A673 (cell line): ENCODE measurements at places on chromosomes 2 and 18.

DNA sequence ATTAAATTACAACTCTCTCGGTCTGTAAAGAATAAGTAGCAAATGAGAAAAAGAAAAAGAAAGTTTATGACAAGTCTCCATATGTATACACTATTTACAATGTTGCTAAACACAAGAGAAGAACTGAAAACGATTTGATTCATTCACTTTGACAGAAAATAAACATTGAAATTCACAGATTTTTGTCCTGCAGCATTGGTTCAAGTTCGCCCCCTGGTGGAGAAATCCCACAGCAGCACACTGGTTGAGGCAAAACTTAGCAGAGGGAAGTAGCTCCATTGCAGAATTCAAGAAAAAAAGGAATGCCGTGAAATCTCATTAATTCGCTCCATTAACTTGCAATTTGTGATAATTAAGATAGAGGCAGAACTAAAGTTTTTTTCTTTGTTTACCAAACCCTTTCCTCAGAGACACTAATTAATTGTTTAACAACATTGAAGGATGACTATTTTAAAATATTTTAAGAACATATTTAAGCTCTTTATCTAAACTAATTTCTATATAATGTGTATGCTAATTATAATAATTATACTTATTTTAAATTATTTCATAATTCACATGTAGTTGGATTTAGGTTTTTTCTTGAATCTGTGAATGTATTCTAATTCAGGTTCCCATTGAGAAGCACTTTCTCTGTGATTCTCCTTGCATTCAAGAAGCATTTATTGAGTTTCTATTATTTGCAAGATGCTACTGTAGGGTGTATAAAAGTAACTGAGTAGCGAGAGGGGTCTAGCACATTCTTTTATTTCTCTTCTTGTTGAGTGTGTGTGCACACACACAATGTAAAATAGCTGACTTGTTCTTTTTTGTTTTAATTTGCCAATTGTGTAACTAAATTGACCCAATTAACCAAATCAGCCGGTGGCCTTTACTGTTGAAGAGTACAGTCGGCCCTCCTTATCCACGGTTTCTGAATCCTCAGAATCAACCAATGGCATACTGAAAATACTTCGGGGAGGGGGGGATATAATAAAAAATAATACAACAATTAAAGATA is 74.1 kb downstream of the COL4A3 start:
- DNase-seq, result peak; percentile 71

- DNase-seq, result no peak
Measured at GRCh38 chr2:241223211-241224017, 34.9 kb downstream of the ANO7 start.

DNA sequence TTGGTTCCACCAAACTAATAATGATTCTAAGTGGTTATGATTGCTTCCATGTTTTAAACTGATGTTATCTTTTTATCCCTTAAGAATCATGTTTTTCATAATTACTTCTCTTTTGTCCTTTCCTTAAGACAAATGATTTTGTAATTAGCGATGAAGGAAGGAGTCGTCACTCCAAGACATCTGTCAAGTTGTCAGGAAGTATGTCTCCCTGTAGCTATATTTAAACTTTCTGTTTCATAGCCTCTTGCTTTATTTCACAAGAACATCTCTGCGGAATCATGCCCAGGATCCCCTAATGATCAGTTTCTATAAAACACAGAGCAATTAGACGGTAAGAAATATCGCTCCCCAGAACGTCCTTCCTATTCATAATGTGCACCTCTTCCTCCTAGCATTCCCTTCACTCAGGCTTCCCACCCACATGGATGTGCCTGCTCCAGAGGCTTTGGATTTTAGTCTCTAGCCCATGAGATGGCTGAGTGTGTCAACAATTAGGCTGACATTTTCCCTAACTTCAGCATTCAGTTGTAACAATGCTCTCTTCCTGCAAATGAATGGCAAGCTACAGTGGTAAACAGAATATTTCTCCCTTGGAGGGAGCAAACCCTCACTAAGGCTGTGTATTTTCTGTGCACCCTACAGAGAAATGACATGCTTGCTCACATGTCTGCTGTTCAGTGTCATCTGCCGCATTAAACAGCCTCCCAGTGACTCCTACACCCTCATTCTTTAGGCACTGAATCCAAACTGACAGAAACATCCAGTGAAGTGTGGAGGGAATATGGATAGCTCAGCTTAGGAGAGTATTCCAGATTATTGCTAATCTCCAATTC is 879.6 kb upstream of the CELF4 start:
- no peak for DNase-seq

- no peak for DNase-seq
Measured at GRCh38 chr18:49848115-49848514, 34.8 kb upstream of the ACAA2 start.

GRCh38 chr18:4040391-4041092 is 414.6 kb downstream of the DLGAP1 start:
- DNase-seq, result peak; percentile 38

- no peak for DNase-seq
Measured at GRCh38 chr18:22550366-22550765, 132.7 kb upstream of the CTAGE1 start.

- DNase-seq, result no peak
Measured at GRCh38 chr2:136025057-136025973, 39.9 kb upstream of the DARS1 start.
